Stimulated activated CD4-positive, alpha-beta T cell treated with anti-CD3 and anti-CD28 coated beads, Interleukin-1b, Interleukin-23, amount 100 ng/mL, for 4 hours (primary cell): ENCODE measurements at places on chromosomes 5 and 9.
A peak's percentile ranks its signal among the peaks of the same experiment; 100 is the strongest.

DNA sequence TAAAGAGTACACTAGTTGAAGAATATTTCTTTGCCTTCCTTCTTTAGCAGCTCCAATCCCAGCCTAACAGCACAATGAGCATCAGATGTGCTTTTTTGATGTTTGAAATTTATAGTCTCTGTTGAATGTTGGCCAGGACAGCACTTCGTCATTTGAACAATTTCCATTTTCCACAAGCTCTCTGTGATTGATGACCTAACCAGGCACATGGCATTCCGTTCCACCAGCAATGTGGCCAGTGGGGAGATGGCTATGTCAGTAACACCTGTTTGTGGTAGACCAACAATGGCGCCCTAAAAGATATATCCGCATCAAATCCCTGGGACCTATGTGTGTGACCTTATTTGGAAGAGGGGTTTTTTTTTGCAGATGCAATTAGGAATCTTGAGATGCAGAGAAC lies 66.8 kb downstream of the PALM2AKAP2 start:
- DNase-seq: no peak

DNA sequence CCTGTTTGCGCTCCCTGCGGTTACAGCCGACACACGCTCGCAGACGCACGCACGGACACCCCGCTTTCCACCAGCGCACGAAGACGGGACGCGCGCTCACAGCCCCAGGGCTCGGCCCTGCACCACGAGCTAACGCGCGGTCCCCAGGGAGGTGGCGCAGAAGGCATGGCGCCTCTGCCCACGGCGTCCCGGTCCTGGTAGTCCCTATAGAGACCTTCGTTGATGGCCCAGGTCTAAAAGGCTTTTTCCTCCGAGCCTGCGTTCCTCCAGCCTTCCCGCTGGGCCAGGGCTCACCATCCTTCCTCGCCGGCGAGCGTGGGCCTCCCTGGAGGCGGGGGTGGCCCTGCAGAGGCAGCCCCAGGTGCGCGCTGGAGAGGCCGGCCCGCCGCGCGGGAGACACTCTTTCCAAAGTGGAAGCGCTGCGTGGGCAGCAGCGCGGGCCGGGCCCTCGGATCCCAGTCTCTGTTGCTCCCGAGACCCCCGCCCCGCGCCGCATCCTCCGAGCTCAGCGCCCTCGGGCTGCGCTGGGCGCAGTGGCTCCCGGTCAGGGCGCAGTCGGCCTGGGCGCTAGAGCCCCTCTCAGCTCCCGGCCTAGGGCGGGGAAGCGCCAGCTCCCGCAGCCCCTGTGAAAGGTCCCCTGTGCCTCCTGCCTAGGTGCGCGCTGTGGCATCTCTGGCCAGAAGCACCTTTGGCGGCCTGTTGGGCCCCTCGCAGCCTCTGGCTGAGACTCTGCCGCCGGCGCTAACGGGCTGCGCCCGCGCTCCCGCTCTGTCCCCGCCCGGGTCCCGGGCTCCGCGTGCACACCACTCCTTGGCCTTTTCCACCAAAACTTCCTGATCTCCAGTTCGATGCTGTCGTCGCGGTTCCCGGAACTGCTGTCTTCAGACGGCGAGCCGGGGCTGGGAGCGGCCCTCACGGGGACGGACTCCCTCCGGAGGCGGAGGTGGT lies 31.9 kb upstream of the FANCC start:
- no peak for DNase-seq

DNA sequence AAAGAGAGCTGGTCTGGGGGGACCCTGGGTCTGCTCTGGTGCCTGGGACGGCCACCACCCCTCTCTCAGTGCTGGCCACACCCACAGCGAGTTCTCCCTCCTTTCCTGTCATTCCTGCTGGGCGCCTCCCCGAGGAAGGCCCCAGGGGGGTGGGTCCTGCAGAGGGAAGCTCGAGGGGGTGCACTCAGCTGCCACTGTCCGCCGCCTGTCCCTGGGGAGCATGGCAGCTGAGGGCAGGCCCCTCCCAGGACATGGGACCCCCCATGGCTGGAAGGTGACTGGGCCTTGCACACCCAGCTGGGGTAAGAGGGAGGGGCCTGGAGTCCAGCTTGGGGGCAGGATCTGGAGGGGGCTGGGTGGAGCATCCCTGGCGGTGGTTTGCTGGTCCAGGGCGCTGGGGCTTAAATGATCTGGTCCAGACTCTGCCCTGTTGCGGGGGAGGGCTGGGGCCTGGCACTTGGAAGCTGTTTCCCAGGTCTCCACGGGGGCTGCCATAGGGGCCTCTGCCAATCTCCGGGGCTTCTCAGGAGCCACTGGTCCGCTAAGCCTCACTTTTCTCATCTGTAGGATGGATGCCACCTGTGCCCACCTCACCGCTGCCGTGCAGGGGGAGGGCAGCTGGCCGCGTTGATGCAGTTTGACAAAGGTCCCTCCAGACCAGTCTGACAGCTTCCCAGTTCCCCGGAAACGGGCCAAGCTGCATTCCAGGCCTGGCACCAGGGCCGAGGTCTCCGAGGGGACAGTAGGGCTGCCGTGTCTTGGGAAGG lies 6.0 kb upstream of the SLC2A6 start:
- DNase-seq: no peak

GRCh38 chr5:95907740-95908706 lies 53.6 kb downstream of the ELL2 start:
- no peak for DNase-seq

DNA sequence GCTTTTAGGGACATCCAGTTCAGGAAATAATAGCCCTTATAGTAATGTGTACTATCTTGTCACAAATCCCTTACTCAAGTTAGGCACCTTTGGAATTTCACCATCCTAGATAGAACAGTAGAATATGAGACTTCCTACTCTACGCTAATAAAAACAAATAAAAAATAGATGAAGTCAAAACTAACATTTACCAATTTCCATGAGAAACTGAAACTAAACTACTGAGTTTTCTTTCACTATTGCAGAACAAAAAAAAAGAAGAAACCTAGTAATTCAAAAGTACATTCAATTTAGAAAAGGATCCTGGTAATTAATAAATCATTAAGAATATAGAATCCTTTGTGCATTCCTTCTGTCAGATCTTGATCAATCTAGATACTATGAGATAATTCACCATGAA lies 14.0 kb downstream of the STARD4 start:
- no peak for DNase-seq

GRCh38 chr9:12666813-12667212 lies 26.4 kb upstream of the TYRP1 start:
- no peak for DNase-seq

DNA sequence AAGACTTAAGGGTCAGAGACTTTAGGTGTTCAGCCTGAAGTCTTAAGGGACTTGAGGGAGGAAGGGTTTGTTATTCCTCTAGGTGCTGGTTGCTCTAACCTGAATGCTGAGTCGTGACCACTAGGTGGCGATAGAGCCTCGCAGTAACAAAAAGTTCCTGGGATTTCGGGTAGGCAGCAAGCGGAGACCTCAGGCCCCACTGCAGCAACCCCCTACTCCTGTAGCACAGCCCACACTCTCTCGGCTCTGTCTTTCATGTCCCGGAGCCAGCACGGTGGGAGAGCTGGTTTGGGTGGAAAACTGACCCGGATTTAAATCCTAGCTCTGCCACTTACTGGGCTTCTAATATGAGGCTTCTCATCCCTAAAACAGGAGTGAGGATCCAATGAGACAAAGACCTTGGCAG lies 100.3 kb upstream of the PANK3 start:
- DNase-seq: peak; percentile 48

GRCh38 chr9:105114964-105115728 lies 129.3 kb upstream of the SLC44A1 start:
- no peak for DNase-seq

GRCh38 chr5:130885027-130885426 lies 280.0 kb downstream of the HINT1 start:
- DNase-seq: no peak

DNA sequence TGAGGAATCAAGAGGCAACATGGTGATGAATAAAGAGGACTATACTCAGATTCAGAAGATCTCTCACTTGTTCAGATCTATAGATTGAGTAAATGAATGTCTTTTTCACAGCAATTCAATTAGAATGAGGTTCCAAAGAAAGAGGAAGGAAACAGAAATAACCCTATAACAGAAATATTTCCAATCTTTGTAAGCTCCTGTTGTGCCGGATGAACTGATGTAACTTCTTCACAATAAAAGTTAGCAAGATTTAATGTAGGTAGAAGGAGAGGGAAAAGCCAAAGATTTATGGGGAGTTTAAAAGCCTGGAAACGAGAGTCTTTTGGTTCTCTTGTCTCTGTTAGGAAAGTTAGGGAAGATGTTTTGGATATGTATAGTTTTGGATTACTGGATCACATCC lies 92.1 kb downstream of the PBX3 start:
- no peak for DNase-seq

- no peak for DNase-seq
Observed at GRCh38 chr9:82353631-82354278, 365.2 kb downstream of the SPATA31D1 start.

DNA sequence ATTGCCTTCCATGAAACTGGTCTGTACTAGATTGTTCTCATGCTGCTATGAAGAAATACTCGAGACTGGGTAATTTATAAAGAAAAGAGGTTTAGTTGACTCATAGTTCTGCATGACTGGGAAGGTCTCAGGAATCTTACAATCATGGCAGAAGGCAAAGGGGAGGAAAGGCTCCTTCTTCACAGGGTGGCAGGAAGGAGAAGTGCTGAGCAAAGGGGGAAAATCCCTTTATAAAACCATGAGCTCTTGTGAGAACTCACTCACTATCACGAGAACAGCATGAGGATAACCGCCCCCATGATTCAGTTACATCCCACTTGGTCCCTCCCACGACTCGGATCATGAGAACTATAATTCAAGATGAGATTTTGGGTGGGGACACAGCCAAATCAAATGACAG lies 163.2 kb downstream of the RFK start:
- no peak for DNase-seq

- DNase-seq: no peak
Observed at GRCh38 chr5:62149879-62150278, 156.1 kb upstream of the KIF2A start.

DNA sequence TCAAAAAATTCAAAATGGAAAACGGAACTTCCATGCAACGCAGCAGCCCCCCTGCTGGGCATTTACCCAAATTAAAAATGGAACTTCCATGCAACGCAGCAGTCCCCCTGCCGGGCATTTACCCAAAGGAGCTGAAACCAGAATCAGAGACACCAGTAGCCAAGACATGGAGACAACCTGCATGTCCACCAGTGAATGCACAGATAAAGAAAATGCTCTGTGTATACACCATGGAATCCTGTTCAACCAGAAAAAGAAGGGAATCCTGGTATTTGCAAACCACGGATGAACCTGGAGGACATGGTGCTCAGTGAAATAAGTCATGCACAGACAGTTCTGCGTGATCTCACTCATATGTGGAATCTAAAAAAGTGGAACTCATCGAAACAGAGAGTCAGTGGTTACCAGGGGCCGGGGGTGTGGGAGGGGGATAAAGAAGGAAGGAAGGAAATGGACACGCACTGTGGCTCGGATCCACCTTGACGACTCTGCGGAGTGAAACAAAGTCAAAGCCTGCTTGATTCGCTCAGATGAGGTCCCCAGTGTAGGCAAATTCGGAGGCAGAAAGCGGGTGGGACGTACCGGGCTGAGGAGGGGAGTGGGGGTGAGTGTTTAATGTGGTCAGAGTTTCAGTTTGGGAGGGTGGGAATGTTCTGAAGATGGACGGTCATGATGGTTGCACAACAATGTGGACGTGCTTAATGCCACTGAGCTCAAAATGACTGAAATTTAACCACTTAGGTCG lies 40.2 kb upstream of the EXOC3 start:
- DNase-seq: no peak

DNA sequence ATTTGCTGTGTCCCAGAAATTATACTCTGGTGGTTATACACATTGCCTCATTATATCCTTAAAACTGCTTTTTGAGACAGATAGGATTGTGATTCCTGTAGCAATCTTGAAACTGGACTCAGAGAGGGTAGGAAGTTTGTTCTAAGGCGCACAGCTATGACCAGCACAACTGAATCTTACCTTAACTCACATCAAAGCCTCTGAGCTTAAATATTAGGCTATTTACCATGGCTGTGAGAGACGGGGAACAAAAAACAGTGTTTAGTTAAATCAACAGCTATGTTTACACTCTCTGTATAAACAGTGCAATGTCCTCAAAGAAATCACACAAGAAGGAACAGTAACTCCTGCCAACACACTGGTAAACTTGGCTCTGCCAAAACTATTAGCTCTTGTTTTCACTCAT lies 50.9 kb upstream of the TUT7 start:
- no peak for DNase-seq

GRCh38 chr9:96073531-96074480 lies 198.3 kb downstream of the ERCC6L2 start:
- DNase-seq: no peak

DNA sequence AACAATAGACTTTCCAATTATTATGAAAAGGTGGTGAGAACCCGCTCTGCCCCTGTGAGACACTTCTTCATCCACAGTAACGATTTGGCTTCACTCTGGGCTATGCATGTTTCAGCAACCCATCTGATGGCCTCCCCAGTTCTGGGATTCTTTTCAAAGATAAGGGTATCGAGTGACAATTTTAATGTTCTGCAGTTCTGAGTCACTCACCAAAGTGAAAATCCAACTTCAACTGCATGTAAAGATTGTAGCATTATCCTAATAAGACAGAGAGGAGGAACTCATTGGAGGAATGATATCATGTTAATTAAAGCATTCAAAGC lies 1078.3 kb upstream of the SEMA6A start:
- no peak for DNase-seq

- DNase-seq: no peak
Observed at GRCh38 chr9:87810008-87810407, 72.7 kb upstream of the SPATA31E1 start.

GRCh38 chr9:120587328-120587727 lies 7.4 kb upstream of the CDK5RAP2 start:
- no peak for DNase-seq

DNA sequence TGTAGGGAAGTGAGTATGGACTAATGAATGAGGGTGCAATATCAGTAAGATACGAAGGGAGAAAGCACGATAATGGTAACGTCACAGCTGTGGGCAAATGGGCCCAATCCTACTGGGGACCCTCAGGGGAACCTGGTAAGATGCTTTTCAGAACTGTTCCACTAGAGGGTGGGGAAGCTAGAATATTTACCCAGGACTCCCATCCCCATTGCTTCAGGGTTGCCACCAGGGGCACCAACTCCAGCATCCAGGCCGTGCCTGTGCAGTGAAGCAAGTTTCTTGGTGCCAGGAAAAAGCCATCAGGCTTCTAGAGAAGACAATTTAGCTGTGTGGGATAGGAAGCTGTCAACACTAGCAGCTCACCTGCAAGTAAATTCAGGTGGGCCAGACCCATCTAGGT lies 409.3 kb downstream of the AGTPBP1 start:
- DNase-seq: no peak

- no peak for DNase-seq
Observed at GRCh38 chr9:89000371-89000781, 9.1 kb downstream of the S1PR3 start.

DNA sequence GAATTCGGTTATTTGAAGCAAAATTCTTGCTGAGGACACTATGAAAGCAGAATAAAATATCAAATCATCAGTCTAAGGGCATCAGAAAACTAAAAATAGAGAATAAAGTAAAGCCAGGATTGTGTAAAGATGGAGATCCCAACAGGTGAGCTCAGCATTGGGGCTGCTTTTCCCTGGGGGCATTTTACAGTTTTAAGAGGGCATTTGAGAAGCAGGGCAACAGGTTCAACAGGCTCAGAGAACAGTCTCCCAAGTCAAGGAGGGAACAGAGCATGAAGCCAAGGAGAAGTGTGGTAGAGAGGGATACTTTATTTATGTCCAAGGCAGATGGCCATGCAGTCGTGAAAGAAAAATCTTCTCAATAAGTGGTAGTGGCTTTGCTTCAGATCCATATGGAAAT lies 145.4 kb downstream of the SYK start:
- DNase-seq: no peak
